ENCODE measurements at places on chromosomes 1 and 21. TPM values are rescaled to one million over a fixed set of nuclear protein-coding genes. Genes with fewer than 3 reads are reported as not detected.

AVPR1B gene
- total RNA-seq: not detected

ESPN gene
- 27.5 TPM for total RNA-seq

CD164L2 gene
- total RNA-seq: not detected

S100A7A gene
- total RNA-seq: not detected

KRTAP12-2 gene
- not detected for total RNA-seq

ZNF683 gene
- total RNA-seq: not detected

IVL gene
- total RNA-seq: 0.44 TPM

RCSD1 gene
- 10.9 TPM for total RNA-seq

SPRR2G gene
- total RNA-seq: not detected

AJAP1 gene
- total RNA-seq: 7.6 TPM

NFYC gene
- total RNA-seq: 58.9 TPM

INSRR gene
- 0.22 TPM for total RNA-seq

PKN2 gene
- total RNA-seq: 93.6 TPM

RGS7 gene
- total RNA-seq: 8.0 TPM

CFAP141 gene
- not detected for total RNA-seq

MCOLN2 gene
- 0.71 TPM for total RNA-seq

BGLAP gene
- 1.5 TPM for total RNA-seq

AMY1A gene
- not detected for total RNA-seq

ATP1A2 gene
- 50.0 TPM for total RNA-seq

MTF2 gene
- total RNA-seq: 98.0 TPM

NBPF4 gene
- not detected for total RNA-seq

Measured in camera-type eye (tissue), 1 donor.